Dorsolateral prefrontal cortex (tissue), 122 donors: ENCODE measurements at places on chromosomes 13 and 19.

DNA sequence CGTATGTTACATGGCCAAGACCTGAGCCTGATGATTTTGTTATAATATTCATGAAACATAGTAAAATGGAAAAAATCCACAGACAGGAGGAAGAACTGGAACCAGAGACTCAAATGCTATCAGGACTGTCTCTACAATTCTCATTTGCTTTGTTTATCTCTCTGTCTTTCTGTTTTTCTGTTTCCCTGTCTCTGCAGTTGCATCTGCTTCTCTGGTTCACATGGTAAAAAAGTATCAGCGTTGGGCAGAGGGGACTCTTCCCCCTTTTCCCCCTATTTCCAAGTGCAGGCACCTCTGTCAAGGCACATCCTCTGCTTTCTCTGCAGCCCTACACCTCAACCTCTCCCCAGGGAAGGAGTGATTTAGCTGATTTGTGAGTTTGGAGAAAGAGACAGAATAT, 41.2 kb upstream of the VWA8 start:
- no peak for DNase-seq

DNA sequence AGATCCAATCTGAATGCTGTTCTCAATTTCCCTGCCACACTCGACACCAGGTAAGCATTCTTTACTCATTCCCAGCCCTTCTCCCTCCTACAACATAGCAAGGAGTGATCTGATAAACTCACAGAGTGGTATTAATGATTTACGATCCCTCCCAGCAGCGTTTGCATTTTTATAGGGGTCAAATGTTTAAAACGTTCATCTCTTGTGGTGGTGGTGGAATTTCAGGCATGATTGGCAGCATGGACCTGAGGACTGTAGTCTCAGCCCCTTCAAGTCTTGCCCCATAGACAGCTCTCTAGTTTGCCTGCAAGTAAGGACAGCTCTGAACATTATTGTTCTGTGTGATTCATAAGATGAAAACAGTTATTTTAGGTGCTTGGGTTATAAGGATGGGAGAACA, 565.7 kb downstream of the EFNB2 start:
- DNase-seq, result no peak

GRCh38 chr13:21060338-21061028, 903 bp downstream of the LATS2 start:
- DNase-seq, result no peak

- DNase-seq, result no peak
Observed at GRCh38 chr13:52931539-52932431, 83.3 kb upstream of the PCDH8 start.

- no peak for DNase-seq
Observed at GRCh38 chr13:98223741-98224140, 46.7 kb upstream of the RNF113B start.

GRCh38 chr19:35955881-35956634, 19.9 kb downstream of the LRFN3 start:
- DNase-seq, result no peak

DNA sequence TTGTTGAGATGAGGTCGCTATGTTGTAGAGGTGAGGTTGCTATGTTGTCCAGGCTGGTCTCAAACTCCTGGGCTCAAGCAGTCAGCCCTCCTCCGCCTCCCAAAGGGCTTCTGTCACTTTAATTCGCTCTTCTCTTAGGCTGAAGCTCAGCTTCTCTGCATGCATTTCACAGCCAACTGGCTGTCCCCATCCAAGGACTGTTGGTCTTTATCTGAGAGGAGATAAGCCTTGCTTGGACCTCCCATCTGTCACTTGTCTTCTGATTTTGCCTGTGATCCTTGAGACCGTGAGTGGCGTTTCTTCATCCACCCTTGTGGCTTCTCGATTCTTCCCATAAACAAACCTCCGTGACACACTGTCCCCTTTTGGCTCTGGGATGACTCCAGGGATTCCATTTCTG, 24.4 kb downstream of the CERS1 start:
- DNase-seq, result no peak

GRCh38 chr13:44389876-44390275, 16.3 kb downstream of the SERP2 start:
- no peak for DNase-seq

DNA sequence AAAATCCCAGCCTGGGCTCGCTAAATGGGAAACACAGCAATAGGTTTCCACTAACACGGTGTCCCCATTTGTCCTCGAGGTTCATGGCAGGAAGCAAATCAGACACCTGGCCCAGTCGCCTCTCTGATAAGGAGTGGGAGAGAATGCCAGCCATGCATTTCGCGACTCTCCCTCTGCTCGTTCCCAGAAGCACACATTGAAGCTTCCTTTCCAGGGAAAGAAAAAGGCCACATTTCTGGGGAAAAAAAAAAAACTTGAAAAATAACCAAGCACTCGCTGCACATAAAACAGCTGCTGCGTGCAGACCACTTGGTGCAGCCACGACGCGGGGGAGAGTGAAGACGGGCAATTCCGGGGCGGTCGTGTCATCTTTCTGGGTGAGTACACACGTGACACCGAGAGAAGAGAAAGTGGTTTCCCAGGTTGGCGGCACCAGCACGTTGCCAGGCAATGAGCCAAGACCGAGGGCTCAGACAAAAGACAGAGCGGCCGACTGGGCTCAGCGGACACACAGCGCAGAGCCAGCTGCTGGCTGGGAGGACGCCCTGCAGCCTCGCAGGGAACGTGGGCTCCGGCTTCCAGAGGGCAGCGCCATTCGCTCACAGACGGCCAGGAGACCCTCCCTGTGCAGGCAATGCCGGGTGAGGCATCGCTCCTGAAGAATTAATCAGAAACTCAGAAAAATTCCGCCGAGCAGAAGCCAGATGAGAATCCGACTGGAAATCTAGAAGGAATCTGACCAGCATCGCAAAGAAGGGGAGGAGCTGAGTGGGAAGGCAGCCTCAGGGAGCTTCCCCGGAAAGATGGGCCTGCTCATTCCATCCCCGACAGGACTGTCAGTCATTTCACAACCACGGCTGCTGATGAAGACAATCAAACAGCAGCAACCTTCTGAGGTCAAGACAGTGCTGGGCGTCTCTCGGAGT, 83.2 kb upstream of the IRS2 start:
- DNase-seq, result peak; percentile 41

DNA sequence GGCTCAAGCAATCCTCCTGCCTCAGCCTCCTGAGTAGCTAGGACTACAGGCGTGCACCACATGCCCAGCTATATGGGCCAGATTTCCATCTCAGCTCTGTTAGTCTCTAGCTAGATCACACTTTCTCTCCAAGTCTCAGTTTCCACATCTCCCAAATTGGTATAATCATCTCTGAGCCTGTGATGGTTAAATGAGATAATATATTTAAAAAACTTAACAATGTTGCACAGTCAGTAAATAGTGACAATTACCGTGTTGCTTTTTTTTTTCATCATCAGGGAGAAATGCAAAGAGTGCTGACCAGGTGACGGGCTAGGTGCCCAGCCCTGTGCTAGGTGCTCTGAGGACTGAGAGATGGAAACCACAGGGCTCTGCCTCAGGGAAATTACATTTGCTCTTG, 36.9 kb upstream of the C19orf12 start:
- DNase-seq, result no peak

GRCh38 chr19:13017306-13018034, 22.2 kb downstream of the NFIX start:
- no peak for DNase-seq

DNA sequence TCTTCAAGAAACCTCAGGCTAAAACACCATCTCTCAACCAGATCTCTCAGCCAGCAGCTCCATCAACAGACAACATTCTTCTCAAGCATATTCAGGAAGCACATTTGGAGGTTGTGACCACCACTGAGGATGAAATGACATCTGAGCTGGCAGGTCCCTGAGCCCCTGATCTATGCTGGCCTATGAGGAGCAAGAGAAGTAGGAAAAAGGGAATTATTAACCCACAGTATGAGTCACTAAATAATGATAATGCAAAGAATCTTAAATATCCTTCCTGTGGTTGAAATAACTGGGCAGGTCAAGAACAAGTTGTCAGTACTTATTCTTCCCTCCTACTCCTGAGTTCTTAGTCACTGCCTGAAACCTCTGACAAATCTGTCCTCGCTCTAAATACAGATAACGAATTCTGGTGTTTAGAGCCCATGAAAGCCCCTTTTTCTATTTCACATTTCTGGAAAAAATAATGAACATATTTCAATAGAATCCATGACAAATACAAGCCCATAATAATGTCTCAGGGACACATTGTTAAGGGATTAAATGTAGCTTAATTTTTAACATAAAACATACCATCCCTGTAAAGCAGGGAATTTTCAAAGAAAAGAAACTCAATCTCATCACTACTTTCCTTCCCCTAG, 225.8 kb upstream of the IRS2 start:
- no peak for DNase-seq

DNA sequence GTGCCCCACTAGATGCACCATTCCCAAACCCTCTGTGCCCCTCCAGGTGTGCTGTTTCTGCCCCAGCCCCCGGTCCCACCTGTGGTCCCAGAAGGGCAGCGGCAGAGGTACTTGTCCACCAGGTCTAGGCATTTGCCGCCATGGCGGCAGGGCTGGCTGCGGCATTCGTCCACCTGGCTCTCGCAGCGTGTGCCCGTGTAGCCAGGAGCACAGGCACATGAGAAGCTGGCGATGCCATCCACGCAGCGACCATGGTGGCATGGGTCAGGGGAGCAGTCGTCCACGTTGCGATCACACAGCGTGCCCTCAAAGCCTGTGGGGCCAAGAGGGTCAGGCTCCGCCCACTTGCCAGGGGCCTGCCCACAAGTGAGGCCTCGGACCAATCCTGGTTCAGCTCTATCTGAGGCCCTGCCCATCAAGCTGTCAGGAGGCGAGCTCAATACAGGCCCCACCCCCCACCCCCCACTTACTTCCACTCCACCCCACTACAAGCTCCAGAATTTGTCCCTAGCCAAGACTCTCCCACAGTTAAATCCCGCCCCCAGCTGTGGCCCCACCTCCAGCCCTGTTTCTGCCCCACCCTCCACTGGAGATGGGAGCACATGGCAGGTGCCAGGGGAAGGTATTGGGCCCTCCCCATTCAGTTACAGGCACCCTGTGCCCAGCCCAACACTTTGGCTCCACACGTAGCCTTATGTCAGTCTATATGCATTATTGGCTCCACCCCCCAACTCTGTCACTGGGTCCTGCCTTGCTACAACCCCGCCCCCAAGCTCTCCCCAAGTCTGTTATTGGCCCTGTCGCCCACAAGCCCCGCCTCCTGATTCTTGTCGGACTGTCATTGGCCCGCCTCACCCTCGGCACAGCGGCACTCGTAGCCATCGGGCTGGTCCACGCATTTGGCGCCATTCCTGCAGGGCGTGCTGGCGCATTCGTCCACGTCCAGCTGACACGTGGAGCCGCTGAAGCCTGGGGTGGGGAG, 13.5 kb downstream of the NOTCH3 start:
- no peak for DNase-seq

GRCh38 chr13:87999240-87999700, 328.1 kb downstream of the SLITRK5 start:
- no peak for DNase-seq

GRCh38 chr19:28482221-28482620, 730.7 kb downstream of the UQCRFS1 start:
- DNase-seq, result no peak

DNA sequence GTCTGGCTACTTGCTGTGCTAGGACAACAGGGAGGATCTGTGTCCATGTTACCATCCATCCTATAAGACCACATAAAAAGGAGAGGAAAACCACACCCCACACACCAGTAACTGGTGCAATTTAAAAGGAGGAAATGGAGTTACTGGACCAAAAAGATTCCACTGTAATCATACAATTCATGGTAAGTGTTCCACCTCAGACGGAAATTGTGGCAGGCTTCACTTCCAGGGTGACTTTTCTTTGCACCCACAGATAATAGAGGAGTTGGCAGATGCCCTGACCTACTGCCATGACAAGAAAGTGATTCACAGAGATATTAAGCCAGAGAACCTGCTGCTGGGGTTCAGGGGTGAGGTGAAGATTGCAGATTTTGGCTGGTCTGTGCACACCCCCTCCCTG, 2.4 kb downstream of the AURKC start:
- DNase-seq, result no peak

DNA sequence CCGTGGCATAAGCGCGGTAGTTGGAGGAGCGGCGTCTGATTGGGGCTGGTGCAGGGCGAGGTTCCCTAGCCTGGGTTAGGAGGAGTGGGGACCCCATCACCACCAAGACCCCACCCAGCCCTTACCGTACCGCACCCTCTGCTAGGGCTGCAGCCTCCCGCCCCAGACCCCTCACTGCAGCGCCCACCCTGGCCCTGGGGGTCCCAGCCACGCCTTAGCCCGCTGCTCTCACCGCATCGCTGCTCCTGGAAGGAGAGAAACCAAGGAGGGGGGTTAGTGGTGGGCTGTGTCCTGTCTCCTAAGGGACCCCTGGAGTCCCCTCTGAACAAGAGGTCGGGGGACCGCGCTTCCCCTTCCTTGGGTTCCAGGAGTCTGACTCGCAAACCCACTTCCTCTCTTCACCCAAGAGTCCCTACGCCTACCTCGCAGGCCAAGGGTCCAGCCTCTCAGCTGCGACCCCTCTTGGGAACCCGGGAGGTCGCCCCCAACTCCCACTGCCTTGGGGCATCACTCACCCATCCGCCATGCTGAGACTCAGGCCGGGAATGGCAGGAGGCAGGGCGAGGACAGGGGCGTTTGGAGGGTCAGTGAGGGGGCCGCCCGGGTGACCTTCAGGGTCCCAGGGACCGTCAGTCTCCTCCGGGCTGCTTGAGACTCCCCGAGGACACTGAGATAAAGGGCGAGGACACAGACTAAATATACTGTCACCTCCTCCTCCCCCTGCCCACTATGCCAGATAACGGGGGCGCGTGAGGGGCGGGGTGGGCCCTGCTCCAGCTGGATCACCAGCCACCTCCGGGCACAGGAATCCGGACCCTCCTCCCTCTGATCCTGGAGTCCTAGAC, at the start of gene TNNI3:
Gene TNNI3 (minus strand): TSS at position 669 of the 845 bp plus-strand sequence. CDS start 143 bp downstream, at position 526.
- no peak for DNase-seq

- DNase-seq, result no peak
Observed at GRCh38 chr13:89550938-89551337, 1796.5 kb upstream of the MIR17HG start.

DNA sequence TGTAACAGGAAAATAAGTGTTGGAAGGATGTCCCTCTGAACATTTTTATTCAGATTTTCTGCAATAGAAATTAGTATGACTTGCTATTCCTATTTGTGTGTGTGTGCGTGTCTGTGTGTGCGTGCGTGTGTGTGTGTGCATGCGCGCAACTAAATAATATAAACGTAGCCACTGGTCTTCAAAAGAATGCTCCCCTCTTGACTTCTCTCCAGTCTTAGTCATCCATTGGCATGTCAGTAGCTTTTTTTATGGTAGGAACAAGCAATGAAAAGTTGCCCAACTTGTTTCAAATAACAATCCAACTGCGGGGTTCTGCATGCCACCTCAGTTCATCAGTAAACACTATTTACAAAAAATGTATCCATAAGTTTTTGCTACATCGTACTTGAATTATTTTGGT, 249.6 kb downstream of the GPC6 start:
- no peak for DNase-seq
